Germinal center (tissue), 1 donor: ENCODE measurements at places on chromosomes 6 and 20.

DNA sequence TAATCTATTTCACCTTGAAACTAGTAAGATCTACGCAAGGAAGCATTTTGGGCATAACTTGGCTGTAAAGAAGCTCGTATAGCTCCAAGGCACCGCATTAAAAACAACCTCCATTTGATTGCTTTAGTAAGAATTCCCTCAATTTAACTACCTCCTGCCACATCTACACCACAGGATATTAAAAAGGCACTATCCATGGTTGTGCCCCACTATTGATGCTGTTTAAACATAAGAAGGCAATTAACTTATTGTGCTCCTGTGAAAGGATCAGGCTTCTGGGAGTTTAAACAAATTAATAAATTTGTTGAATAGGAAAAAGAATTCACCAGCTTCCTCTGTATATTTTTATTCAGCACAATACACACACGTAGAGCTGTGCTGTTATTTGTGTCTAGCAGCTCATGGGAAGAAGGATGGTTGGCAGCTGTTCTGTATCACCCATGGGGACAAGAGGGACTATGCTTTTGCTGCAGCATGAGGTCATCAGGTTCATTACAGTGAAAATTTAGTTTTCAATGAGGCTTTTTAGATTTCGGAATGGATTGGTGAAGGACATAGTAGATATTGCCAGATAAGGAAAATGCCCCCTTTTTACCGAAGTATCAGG is 513.3 kb downstream of the HAO1 start:
- DNase-seq: no peak

DNA sequence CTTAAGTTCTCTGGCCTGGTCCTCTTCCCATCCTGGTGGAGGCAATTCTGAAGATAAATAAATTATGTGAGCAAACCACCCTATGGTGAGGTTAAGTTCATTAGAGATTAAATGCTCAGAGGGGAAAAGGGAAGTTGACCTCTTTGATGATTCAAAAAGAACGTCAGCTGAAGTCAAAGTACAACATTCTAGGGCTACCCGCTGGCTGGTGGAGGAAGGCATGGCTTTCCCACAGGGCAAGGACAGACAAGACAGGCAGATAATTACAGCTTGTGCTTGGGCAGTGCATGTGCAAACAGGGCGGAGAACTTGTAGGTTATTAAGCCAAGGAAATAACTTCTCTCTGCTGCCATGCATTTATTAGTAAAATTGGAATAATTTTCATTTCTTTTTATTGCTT is 91.0 kb upstream of the SLC24A3 start:
- DNase-seq: no peak

GRCh38 chr20:43292222-43292621 is 102.5 kb upstream of the PTPRT start:
- no peak for DNase-seq

GRCh38 chr20:14800707-14801425 is 463.5 kb upstream of the FLRT3 start:
- no peak for DNase-seq

GRCh38 chr20:63132131-63132714 is 83.7 kb downstream of the YTHDF1 start:
- no peak for DNase-seq

DNA sequence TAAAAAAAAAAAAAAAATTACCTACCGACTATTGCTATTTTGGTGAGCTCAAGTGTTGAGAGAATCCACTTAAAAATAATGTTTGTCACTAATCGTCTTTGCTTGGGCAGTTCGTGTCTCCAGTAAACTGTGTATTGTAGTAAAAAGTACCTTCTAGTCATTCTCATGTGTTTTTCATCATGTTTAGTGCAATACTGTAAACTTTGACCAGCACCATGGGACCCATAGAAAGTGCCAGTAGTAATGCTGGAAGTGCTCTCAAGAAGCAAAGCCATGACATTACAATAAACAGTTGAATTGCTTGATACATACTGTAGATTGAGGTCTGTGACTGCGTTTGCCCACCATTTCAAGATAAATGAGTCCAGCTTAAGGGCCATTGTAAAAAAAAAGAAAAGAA is 395.2 kb downstream of the BCKDHB start:
- DNase-seq: no peak

- peak; percentile 61 for DNase-seq
Observed at GRCh38 chr6:7909323-7910276, 988 bp downstream of the TXNDC5 start.

DNA sequence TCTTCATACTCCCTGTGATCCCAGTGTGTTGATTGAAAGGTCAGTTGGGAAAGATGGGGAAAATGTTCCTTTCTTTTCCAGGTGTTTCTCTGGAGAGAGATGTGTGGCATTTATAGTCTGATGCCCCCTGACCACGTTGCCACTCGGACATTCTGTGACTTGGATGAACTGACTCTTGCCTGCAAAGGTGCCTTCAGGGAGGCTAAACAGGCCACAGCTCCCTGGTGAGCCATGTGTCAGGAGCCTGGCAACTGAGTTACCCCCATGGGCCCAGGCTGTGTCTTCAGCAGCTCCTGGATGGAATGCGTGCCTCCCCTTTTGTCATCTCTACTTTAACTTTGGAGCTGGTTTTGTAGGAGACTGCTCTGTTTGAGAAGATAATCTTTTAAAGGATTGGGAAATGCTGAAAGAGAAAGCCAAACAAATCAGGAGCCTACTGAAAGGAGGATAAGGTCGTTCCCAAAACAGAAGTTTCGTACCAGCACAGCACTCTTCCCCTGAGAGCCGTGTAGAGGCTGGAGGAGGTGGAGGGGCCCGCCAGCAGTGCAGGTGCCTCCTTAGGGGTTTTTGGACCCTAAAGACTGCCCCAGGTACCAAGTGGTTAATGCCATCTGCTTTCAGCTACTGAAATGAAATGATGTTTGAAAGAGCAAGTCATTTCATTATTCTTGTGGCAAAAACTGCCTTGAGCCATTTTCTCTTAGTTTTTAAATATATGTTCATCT is 322.8 kb downstream of the ZFAND3 start:
- DNase-seq: no peak

GRCh38 chr6:46281110-46281509 is 110.3 kb upstream of the ENPP5 start:
- no peak for DNase-seq

GRCh38 chr20:11796026-11796425 is 121.7 kb upstream of the BTBD3 start:
- DNase-seq: no peak

GRCh38 chr6:124755321-124755720 is 206.9 kb upstream of the RNF217 start:
- DNase-seq: no peak

- peak; percentile 30 for DNase-seq
Observed at GRCh38 chr20:25538838-25539665, 46.3 kb downstream of the NINL start.

DNA sequence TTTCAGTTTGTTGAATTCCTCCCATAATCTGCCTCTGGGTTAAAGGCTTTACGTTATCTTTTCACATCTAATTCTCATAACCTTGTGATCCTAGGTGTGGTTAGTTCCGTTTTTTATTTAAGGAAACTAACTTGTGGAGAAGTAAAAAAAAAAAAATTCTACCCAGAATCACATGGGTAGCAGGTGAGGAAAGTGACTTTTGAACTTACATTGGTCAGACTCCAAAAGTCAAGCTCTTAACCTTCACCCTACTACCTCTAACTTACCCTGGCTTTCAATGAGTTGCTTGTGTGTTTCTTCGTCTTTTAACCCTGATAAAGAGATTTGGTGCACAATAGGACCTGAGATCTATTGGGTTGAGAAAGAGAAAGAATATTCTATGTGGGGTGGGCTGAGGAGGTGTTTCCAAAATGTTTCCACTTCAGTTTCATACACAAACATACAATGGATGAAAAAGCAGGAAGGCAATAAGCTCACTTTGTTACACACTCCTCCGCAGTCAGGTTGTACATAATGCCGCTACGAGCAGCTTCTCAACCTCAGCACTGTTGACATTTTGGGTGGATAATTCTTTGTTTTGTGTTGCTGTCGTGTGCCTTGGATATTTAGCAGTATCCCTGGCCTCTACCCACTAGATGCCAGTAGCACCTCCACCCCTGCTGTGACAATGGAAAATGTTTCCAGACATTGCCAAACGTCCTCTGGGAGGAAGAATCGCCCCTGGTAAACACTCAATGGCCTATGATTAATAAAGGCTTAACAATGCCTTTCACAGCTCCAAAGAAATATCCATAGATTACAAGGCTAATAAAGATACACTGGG is 193.0 kb upstream of the ZNF217 start:
- DNase-seq: no peak

DNA sequence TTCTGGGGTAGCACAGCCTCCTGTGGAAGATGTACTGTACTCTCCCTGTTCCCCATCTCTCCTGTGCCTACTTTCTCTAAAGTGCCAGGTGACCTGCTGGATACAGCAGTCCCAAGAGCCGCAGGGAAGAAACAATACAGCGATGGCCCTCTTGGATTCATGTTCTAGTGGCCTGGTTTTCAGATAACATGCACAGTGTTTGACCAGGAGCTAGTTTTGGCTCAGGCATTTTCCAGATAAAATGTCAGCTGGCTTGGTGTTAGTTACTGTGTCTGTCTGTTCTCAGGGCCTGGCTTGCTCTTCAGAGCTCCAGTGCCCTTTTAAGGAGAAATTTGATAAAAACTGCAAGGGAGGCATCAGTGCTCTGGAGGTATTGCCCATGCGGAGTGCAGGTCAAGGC is 41.3 kb downstream of the GABRR2 start:
- no peak for DNase-seq

- DNase-seq: no peak
Observed at GRCh38 chr6:149059557-149059956, 258.0 kb upstream of the TAB2 start.

DNA sequence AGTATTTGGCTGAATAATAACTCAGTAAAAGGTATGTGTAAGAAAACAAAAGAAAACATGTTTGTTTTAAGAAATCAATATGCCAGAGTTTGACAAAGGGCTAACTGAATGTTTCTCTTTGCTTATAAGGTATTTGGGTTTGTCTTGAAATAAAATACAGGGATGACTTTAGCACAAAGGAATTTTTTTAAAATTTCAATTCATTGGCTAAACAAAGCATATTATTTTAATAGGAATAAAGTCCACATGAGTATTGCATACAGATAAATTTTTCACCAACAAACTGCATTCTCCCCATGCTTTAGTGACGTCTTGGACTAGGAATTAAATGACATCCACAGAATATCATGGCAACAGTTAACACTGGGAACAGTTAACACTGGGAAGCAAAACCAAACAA is 480.0 kb upstream of the JAG1 start:
- no peak for DNase-seq

GRCh38 chr20:41457173-41457857 is 90.7 kb upstream of the EMILIN3 start:
- DNase-seq: no peak

- no peak for DNase-seq
Observed at GRCh38 chr6:111918825-111919224, 45.6 kb upstream of the FYN start.

- no peak for DNase-seq
Observed at GRCh38 chr6:134683783-134684422, 266.0 kb downstream of the ALDH8A1 start.

DNA sequence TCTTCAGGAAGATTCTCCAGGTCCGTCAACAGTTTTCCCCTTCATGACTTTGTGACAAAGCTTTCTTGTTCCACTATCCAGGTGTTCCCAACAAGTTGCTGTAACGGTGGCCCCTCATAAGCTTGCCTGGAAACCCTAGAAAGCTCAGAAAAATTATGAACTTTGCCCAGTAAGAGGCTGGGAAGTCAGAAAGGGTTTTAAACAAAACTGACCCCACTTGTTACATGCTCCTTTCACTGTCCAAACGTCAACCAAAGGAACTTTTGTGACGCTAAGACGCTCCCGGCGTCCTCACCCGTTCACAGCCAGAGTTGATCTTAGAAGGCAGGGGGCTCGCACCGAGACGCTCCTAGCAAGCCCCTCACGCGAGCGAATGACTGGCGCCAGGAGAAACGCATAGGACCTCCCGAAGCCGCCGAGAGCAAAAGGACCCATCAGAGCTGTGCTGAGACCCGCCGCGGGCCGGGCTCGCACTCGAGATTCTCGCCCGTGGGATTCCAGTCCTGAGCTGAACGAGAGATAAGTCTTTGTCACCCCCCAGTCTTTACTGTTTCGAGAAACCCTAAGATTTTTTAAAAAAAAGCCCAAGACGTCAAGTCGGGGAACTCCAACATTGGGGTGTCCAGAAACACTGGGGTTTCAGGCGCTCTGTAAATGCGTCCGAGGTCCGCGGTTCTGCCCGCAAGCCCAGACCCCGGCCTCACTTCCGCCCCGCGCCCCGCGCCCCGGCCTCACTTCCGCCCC is 544 bp upstream of the ACAT2 start:
- peak; percentile 13 for DNase-seq

DNA sequence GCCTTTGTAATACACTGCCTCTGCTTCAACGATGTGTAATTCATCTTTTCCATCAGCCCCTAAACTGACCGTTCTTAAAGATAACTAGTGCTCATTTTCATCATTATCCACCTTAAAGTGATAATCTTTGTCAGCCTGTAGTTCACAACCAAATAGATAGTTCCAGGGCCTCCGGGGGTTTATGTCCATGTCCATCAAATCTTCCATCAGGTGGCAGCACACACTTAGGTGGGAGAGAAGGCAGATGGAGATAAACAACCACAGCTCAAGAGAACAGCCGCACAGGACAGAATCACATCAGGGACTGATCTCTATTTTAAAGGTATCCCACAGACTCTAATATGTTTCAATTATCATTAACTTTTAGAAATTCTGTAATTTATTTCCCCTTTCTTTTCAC is 90.9 kb downstream of the LMBRD1 start:
- DNase-seq: no peak

DNA sequence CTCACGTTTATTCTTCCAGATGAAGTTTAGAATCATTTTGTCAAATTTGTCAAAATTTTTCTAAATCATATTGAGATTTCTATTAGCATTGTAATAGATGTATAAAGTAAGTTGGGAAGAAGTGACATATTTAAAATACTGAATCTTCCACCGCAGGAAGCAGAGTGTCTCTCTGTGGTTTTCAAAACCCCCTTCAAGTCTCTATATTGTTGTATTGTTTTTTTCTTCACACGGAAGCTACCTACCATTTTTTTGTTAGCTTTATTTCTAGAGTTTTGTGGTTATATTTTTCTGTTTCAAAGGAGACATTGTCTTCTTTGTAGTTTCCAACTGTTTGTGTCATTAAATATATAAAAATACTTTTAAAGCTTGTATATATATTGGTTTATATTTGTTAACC is 188.6 kb downstream of the ZDHHC14 start:
- no peak for DNase-seq

GRCh38 chr20:5987383-5987782 is 36.9 kb downstream of the MCM8 start:
- no peak for DNase-seq

- DNase-seq: no peak
Observed at GRCh38 chr6:125812394-125813292, 21.9 kb downstream of the NCOA7 start.

DNA sequence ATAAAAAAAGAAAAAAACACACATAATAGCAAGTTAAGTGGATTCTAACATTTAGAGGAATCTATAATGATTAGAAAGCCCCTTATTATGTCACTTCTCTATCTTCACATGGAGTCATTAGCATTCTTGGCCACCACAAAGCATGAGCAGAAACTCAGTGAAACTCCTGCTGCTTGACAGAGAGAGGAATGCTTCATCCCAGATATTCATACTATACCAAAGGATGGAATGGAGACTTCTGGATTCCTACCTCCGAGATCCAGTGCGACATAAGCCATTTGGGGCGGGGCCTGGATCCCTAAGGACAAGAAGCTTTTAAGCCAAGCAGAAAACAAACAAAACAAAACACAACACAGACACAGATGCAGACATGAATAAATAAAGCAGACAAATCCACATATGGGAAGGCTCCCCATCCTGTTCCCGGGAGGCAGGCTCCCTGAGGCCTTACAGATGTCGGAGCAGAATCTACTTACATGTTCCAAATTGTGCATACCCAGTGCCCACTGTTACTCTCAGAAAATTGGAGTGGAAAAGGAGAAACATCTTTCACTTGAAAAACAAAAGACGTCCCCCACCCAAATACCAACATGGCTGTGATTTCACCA is 727.3 kb downstream of the MAFB start:
- no peak for DNase-seq
